CD4-positive, alpha-beta T cell treated with Interleukin-15 for 1 hour (primary cell): ENCODE measurements at places on chromosomes 1 and 21.

DNA sequence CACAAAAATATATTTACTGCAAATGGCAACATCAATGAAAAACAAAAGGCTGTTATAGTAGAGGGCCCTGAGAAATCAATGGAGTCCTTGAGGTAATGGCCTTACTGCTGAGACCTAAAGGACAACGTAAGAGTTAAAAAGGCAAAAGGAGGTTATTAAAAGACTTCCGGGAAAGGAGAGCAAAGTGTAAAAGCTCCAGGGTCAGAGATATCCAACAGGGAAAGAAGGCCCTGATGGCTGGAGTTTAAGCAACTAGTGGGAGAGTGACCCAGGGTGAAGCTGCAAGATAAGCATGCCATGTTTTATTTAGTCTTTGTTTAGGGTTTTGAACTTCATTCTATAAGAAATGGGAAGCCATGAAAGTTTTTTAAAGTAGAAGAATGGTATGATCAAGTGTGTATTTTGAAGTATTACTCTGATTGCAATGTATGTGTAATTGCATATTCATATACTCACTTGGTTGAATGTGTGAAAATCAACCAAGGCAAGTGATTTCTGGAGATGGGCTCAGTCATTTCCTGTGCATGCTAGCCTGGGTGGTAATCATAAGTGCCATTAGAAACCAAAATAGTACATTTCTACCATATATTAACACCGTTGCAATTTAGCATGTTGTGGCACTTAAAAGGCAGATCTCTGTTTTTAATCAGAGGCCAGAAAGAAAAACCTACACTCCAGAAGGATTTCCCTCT, 5.3 kb upstream of the DPYD start:
- DNase-seq = no peak

DNA sequence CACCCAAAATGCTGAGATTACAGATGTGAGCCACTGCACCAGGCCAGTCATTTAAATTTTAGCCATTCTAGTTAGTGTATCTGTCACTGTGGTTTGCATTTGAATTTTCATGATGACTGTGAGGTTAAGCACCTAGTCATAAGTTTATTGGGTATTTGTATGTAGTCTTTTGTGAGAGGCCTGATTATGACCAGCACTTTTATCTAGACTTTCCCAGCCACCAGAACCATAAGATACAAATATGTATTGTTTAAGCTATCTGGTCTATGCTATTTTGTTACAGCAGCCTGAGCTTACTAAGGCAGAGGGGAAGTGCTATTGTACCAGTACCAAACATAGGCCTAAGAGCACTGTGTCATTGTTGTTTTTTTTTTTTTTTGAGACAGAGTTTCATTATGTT, 19.9 kb upstream of the DNAJC6 start:
- DNase-seq = no peak

DNA sequence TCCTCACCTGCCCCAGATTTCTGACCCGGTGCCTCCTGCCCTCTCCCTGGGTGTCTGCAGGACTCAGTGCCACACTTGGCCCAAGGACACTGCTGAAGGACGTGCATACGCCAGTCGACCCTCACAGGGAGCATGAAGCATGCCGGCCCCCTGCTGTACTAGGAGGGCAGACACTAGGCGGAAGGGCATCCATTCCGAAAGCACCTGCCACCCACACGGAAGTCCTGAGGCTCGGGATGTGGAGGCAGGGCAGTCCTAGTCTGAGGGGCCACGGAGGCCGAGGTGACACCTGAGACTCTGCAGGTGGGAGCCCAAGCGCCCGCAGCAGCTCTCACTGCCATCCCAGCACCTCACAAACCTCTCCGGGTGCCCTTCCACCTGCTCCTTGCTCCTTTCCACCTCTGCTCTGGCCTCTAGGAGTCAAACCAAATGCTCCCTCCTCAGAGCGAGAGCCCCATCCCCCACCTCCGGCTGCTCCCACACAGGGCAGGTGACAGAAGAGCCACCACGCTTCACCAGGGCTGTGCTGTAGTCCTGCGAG, 2.4 kb downstream of the NPHP4 start:
- no peak for DNase-seq

DNA sequence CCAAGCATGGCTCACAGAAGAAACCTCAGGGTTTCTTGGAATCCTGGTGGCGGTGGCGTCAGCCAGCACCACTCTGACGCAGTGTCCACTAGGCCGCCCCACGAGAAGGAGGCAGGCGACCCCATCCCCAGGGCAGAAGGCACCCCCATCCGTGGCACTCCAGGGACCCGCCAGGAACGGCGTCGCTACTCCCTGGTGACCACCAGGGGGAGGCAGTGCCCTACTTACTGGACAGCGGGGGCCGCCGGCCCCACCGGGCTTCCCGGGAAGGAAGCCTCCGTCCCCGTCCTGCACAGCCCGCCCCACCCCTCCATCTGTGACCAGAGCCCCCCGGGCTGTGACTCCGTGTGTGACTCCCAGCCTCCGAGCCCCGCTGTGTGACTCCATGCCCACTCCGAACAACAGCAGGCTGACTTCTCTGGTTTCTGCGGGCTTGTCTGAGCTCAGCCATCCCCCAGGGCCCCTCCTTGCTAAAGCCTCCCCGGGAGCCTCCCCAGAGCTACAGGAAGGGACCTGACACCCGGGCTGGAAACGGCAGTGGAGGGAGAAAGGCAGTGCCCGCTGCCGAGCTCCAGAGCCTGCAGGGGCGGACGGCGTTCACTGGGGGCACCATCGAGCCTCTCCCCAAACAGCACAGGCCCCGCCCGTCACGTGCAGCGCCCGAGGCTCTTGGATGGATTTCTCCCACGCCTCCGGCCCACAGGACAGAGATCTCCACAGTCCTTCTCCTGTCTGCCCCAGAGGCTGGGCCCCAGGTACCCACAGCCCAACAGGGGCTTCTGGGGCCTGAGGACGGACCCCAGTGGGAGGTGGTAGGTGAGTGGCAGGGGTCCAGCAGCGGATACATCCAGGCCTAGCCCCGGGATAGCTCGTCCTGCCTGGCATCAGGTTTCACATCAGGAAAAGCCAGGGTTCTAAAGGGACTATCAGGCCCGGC, 21.1 kb downstream of the KIF17 start:
- peak; percentile 74 for DNase-seq

GRCh38 chr1:204319462-204319861, 40.3 kb downstream of the PLEKHA6 start:
- DNase-seq = no peak

DNA sequence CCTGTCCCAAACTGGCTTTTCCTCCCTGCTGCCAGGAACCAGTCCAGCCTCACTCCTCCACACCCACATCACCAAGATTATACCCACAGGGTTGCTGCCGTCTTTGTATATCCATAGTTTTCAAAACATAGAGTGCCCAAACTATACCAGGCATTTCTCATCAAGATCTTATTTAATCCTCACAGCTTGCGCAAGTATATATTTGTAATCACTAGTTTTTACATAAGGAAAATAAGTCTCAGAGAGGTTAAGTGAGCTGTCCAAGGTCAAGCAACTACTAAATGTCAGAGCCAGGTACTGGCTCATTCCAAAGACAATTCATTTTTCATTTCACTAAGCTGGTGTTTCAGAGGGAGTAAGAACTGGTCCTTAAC, 34.9 kb upstream of the ZNF362 start:
- no peak for DNase-seq

DNA sequence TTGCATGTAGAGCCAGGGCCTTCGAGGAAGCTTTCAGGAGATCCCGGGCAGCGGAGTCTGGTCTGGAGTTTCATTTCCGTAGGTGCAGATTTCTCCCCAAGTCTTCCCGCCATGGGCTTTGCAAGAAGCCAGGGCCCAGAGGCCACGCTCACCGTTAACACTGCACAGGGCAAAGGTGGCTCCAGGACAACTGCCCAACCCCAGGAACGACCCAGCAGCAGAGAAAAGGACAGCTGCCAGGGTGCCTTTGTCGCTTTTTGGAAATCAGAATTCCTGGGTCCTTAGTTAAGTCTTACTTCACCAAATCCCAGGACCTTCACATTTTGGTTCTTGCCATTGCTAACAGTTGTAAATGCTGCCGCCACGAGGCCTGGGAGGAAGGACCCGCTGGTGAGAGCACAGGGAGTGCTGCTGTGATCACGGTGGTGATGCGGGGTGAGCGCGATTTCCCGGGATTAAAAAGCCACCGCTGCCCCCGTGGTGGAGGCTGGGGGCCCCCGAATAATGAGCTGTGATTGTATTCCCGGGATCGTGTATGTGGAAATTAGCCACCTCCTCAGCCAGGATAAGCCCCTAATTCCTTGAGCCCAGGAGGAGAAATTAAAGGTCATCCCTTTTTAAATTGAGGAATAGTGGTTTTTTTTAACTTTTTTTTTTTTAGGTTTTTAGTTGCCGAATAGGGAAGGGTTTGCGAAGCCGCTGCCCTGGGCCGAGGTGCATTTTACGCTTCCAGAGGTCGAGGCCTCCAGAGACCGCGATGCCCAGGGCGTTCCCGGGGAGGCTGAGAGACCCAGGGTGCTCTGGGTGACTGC, 8.2 kb downstream of the SIM2 start:
- DNase-seq = no peak

DNA sequence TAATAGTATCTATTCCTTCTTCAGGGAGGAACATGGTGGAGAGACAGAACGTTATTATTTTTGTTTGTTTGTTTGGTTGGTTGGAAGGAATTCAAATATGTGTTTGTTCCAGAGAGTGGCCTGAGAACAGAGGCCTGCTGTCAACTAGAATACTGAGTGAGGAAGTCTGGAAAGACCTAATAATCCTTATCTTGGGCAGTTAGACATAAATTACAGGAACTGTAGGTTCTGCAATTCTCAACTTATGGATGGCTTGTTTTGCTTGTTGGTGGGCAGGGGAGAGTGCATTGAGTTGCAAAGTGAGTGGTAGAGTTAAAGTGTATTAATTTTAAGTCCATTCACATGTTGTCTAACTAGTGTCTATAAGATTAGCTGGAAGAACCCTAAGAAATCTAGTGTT, 197.6 kb downstream of the BACH1 start:
- no peak for DNase-seq

GRCh38 chr1:203797216-203797615, 1.8 kb downstream of the ZBED6 start:
- no peak for DNase-seq

GRCh38 chr1:39992234-39992633, 37.3 kb downstream of the MFSD2A start:
- DNase-seq = no peak

GRCh38 chr21:46069719-46070279, 28.1 kb upstream of the COL6A2 start:
- DNase-seq = no peak

- DNase-seq = no peak
Measured at GRCh38 chr1:215256936-215257679, 174.6 kb downstream of the KCNK2 start.

- no peak for DNase-seq
Measured at GRCh38 chr1:218348628-218349071, 3.5 kb downstream of the TGFB2 start.

DNA sequence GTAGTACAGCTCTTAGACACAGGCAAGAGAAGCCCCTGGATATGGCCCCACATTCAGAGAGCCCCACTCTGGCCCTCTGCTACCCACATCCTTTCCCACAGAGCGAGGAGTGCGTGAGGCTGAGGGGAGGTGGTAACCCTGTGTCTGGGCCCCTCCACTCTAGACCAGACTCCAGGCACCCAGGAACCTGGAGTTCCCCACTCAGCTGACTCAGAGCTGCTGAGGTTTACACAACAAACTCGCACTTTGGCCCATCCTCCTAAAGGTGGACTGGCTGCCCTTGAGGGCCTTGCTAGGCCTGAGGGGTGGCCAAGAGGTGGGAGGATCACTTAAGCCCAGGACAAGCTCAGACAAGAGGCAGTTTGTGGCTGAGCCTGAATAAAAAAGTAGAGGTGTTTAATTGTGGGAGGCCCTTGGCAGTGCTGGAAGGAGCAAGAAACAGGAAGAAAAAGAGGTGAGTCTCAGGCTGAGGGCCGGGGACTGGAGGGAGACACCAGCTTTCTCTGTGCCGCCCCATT, 10.7 kb downstream of the MR1 start:
- peak; percentile 70 for DNase-seq

DNA sequence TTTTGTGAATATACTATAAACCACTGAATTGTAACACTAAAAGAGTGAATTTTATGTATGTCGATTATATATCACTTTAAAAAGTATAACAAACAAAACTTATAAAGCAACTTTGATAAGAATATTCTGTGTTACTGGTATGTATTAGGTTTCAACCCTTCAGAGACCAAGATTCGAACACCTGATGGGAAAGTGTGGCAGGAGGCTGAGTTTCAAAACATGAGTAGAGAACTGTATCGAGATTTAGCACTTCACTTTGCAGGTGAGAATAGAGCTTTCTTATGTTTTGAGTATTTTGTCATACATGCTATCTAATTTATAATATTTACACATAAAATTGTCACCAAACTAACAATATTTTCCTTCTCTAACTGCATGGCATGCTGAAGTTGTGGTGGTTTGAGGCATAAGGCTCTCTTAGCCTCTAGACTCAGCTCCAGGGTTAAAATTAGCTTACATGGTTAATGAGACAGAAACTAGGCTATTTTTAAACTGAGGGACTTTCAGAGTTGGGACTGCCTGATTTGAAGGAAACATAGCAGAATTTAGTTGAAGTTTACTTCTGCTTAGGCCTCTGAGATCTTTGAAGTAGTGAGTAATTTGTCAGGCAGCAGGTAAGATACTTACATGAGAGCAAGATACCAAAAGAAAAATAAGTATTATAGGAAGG, 48.6 kb downstream of the CEP350 start:
- DNase-seq = no peak

GRCh38 chr1:112057736-112058135, 68.3 kb upstream of the KCND3 start:
- no peak for DNase-seq

- no peak for DNase-seq
Measured at GRCh38 chr1:36481091-36481490, 1.6 kb downstream of the CSF3R start.

DNA sequence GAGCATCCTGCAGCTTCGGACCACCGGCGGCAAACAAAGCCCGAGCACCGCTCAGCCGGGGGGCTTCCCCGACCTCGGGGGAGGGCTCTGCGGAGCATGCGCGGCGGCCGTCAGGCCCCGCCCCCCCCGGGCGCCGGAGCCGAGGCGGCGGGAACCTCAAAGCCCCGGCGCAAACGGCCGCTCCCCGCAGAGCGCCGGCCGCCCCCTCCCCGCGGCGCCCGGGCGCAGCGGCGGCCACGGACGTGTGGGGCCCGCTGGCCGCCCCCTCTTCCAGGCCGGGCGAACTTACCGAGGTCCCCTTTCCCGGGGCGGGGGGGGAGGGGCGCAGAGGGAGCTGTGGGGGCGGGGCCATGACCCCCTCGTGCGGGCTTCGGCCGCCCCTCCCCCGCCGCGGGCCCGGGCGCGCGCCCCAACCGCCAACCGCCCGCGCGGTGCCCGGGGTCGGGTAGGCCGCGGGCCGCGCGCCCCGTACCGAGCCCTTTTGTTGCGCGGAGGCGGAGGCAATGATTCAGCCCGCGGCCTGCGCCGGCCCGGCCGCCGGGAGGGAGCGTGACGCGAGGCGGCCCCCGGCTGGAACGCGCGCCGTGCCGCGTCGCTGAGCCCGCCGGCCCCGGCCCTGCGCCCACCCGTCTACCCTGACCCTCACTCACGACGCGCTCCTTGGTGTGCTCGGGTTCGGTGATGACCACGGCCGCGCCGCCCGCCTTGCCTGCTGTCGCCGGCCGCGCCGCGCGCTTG, 1.7 kb downstream of the RCC2 start:
- peak; percentile 48 for DNase-seq
